Kidney epithelial cell (primary cell): ENCODE measurements at places on chromosomes 4 and X.

DNA sequence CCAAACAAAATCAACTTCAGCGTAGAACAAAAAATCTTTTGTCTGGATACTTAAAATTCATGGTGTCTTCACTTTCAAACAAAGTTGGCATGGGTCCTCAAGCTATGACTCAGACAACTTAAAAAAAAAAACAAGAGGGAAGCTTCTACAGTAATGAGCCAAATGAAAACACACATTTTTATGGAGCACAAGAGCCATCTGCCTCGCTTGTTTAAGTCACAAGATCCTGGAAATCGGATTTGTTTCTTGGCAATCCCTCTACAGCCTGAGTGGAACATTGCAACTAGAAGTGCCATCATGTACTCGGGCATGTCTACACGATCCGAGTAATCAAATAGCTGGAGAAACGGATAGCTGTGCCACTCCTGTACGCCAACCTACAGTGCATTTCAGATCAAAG is 22.6 kb downstream of the LAMP2 start:
- no peak for DNase-seq

DNA sequence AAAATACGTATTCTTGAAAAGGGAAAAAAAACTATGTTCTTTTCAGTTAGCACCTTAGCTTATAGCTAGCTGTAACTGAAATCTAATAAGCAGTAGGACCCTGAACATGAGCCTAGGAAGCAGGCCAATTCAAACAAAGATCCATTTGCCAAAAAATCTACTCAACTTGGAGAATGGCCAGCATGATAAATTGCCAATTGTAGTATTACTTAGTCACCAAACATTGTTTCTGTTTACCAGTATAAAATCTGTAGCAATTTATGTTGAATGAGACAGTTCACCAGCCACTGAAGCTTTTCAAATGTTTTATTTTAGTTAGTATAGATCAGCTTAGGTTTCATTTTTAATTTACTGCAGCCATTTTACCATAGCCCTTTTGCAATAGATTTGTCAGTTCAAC is 323.6 kb upstream of the DIPK2B start:
- DNase-seq: no peak

GRCh38 chr4:85778632-85779131 is 303.7 kb downstream of the ARHGAP24 start:
- no peak for DNase-seq

DNA sequence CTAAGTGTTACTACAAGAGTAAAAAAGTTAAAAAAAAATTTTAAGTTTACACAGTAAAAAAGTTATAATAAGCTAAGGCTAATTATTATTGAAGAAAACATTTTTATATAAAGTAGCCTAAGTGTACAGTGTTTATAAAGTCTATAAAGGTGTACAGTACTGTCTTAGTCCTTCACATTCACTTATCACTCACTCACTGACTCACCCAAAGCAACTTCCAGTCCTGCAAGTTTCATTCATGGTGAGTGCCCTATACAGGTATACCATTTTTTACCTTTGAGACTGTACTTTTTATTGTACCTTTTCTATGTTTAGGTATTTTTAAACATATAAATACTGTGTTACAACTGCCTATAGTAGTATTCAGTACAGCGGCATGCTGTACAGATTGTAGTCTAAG is 74.2 kb downstream of the TMEM165 start:
- DNase-seq: no peak

DNA sequence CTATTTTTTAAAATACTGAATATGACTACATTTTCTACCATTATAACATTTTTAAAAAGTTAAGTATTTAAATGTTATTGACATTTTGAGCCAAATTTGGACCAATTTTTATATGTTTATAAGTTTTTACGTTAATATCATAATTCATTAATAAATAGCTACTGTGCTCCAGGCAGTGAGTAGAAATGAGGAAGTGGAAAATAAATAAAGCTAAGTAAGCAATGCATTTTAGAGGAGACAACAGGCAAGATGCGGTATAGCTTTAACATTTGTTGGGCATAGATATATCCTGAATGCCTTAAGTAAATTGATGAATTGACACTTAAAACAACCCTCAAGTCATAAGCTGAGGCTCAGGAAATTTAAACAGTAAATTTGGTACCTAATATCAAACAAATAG is 474.8 kb downstream of the PCDH10 start:
- DNase-seq: no peak

DNA sequence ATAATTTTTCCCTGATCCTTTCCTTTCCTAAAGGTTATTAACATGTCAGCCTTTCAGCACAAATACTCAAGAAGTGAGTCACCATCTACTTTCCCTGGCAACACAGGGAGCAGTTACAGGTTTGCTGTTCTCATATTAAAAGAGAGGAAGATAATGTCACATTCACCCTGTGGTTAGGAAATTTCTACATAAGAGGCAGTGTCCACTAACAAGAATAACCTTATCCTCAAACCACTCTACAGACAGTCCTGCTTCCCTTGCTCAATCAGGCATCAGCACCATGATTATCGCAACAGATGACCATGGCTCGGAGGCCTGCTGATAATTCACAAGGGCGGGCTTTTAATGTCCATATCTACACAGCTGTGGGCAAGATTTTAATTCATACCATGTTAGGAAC is 30.9 kb downstream of the RNF150 start:
- DNase-seq: peak; percentile 60

DNA sequence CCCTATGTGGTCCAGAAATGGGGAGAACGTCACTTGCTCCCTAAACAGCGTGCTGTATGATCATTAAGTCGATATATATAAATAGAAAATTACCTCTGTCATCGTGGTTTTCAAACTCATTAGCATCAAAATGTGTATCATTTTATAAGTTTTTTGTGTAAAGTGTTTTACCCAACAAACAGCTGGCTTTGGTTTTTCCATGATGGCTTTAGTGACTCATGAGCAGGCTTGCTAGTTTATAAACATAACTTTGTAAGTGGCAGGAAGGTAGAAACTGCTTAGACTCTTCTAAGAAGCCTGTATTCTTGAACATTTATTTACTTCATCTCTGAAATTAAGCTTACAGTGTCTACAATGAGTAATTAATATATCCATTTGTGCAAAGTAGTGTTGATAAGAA is 108.4 kb upstream of the DIPK2B start:
- no peak for DNase-seq

GRCh38 chrX:107659768-107660167 is 31.5 kb downstream of the PRPS1 start:
- DNase-seq: no peak

- no peak for DNase-seq
Measured at GRCh38 chr4:180827232-180828009, 1415.8 kb upstream of the TENM3 start.

DNA sequence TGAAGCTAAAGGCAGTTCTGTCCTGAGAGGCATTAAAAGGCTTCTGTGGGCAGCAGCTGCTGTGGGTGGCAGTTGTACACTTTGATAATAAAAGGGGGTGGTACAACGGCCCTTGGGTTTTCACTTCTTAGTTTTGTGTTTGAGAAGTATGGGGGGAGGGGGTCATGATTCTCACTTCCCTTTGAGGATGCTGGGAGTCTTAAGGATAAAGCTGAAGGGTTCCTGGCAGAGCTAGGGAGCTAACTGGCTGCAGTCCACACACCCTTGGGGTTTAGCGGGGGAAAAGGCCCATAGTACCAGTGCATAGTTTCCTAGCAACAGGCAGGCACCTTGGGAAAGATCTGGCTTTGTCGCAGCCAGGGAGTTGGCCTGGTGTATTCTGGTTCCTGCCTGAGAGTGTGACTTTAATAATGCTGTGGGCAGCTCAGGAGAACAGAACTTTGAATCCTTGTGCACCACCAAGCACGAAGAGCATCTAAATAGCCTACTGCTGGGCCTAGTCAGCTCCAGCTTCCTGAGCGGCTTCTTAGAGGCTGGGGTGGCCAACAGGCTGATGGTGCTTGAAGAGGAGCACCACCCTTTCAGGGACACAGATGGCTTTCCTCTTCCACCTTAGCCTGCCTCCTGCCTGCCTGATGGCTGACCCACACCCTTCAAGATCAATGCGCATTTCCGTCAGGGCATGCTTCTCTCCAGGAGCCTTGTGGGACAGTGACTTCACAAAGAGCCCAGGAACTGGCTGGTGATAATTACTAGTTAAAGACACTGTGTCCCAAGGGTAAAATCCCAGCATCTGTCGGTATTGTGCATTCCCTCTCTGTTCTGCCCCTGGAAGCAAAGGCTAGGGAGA is 12.5 kb downstream of the ZBTB33 start:
- DNase-seq: no peak

GRCh38 chr4:177293208-177294033 is 16.3 kb upstream of the NEIL3 start:
- DNase-seq: no peak

DNA sequence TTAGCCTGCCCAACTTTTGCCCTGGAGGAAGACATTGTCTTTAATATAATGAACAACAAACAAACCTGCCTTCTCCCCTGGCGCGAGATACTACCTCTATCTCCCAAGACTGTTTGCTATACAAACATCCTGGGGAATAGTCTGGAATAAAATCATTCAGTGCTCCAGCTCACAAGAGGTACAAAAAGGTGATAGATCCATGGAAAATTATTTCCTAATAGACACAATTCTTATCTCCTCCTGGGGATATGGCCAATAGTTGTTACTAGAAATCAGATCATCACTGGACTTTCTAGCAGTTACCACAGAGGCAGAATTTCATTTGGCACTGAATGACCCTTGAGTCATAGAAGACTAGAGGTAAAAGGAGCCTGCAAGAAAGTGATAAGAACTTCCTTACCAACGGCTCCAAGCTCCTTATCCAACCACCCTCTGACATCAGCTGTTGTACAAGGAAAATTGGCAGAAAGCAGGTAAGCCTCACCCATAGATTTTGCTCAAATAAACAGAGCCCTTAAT is 38.1 kb downstream of the MID1 start:
- no peak for DNase-seq

GRCh38 chrX:13270360-13270759 is 49.5 kb downstream of the ATXN3L start:
- DNase-seq: no peak

DNA sequence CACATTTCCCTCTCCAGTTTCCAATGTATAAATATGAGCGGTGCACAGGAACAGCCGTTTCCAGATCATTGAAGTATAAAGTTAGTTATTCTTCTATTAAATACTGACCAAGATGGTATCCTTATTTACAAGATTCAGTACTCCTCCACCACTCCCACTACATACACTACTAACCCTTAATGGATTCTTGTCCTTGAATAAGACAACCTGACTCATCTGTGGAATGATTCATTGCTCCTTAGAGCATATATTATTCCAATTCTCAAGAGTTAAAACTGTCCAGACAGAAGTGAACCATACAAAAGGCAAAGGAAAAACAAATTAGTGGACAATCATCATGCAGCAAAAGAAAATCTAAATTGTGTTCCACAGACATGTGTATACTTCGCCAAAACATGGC is 373.3 kb downstream of the IDS start:
- peak; percentile 32 for DNase-seq

- DNase-seq: peak; percentile 25
Measured at GRCh38 chrX:47030339-47030738, 47.9 kb upstream of the RGN start.

- no peak for DNase-seq
Measured at GRCh38 chr4:8328866-8329559, 59.5 kb downstream of the HTRA3 start.

DNA sequence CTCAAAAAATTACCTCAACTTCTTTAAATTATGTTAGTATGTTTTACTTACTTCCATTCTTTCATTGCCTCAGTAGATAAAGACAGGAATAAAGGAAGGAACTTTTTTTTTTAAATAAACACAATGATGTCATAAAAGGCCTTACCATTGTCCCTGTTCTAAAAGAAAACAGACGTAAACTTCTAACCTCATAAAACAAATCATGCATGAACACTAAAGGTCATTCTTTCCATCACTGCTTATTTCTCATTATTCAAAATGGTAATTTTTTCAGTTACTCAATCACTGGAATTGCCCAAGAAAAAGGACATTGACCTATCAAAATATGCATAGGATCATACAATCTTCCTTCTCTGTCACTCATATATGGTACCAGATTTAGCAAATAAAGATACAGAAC is 32.2 kb upstream of the ARMCX2 start:
- peak; percentile 1 for DNase-seq

DNA sequence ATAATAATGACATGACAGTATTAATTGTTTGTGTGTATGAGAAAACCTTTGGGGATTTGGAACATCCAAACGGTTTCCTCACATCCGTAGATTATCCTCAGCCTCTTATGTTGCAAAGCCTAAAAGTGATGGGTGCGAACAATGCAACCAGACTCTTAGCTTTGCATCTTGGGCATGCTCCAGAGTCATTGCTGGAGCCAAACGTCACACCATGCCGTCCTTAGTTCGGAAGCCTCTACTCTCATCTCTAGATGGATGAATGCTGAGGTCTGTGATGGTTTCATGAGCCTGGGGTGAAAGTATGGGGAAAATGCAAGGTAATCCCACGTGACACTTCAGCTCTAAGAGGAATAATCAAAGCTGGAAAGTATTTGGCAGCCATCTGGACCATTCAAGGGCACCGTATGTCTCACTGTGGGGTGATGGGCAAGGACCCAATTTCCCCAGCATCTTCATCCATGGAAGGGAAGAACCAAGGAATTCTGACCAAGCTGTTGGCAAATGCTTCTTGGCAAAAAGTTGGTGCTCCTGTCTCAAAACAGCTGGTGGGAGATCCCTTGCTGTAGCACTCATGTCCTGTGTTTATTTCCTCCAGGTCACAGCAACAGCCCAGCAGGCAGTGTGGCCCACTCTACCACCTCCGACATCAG is 6.3 kb upstream of the RTL5 start:
- DNase-seq: no peak

- DNase-seq: no peak
Measured at GRCh38 chr4:40199999-40200874, 3.4 kb downstream of the RHOH start.

DNA sequence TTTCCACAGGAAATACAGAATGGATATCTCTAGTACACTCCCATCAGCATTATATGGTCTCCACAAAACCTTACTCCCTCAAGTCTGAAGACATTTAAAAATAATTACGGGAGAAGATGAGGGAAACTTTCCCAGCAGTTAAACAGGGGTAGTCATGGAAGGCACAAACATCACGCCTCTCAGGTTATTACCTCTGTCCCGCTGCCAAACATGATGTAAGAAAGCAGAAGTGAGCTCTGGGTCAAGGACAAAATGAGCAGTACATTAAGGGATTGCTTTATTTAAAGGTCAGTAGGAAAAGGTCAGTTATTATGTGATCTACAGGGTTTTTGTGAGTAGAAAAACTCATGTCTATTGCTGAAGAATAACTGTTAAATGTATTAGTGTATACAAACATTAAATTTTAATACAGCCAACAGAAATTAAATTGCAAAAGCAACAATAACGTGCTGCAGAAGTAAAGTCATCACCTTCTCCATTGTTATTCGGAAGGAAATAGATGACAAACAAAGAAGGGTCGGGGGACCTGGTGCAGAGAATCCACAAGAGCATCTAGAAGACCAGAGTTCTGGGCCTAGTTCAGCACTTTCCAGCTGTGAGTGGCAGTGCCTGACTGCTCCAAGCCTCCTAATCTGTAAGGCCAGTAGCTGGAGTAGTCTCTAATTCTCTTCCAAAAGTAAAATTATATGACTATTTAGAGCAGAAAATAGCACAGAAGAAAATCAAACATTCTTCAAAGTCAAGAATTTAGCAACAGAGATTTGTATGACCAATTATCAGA is 171.2 kb downstream of the PPP3CA start:
- no peak for DNase-seq

- no peak for DNase-seq
Measured at GRCh38 chrX:64195862-64196261, 9.6 kb downstream of the AMER1 start.
